ENCODE measurements at places on chromosomes 6 and 20. TPM values are rescaled to one million over a fixed set of nuclear protein-coding genes. Genes with fewer than 3 reads are reported as not detected.

DNA sequence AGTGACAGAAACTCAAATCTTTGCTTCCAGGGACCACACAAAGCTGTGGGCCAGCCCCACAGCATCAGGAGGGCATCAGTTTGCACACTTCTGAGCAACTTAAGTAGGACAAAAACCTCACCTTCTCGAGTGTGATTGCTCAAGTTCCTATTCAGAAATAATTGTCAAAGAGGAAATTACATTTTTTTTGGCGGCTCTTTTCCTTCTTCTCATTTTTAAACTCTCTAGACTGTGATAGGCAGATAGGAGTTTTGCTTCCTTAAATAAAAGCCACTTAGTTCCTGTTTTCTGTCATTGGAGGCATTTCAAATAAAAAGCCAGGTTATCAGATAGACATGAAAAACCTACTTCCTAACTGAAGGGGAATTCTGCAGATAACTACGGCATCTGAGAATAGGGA, 11.2 kb upstream of the TAGAP start:
- DNase-seq, result no peak

DNA sequence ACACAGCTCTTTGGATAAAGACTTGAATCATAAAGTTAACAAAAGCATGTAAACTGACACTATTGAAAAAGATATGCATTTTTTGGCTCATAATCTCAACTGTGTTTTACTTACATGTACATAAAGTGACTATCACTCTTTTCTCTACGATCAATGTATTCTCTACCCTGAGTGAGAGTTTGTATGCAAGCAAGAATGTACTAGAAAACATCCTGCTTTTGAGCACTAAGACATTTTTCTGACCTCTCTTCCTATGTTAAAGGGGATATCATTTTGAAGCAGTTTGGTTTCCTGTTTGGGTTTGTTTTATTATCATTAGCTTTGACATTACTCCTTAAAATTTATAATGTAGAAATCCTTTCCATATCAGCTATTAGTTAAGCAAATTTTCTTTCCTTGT, 910.8 kb downstream of the C6orf118 start:
- DNase-seq, result no peak

GRCh38 chr20:48723308-48724264, 104.2 kb downstream of the PREX1 start:
- DNase-seq, result no peak

- DNase-seq, result no peak
These were observed 37.8 kb downstream of the RREB1 start for GRCh38 chr6:7145585-7145884.

GRCh38 chr20:16551607-16552006, 21.6 kb downstream of the KIF16B start:
- DNase-seq, result no peak

Gene GUCA1A
- 0.75 TPM for polyA plus RNA-seq

Gene VSTM2L
- 83.4 TPM for polyA plus RNA-seq

Gene DAAM2
- 3.4 TPM for polyA plus RNA-seq

Measured in cardiac muscle cell (in vitro differentiated cells and primary cell).